Karpas-422 (cell line): ENCODE measurements at places on chromosomes 6 and 20. TPM values are rescaled to one million over a fixed set of nuclear protein-coding genes. Genes with fewer than 3 reads are reported as not detected.

- H3K4me1 ChIP-seq: peaks cover 7% of the 10 kb centered on the region; the same call in 1 of the 2 replicates
- no peak for DNase-seq
- no peaks in the 10 kb centered on the region for H3K36me3 ChIP-seq
- H3K27me3 ChIP-seq: no peaks in the 10 kb centered on the region
- no peak overlapping the region for H3K27ac ChIP-seq
- H3K4me3 ChIP-seq: no peak overlapping the region
Measured at GRCh38 chr6:131107151-131107550, 28.1 kb upstream of the AKAP7 start.

- H3K27ac ChIP-seq: no peak overlapping the region
- no peaks in the 10 kb centered on the region for H3K27me3 ChIP-seq
- H3K4me1 ChIP-seq: no peaks in the 10 kb centered on the region
- no peak overlapping the region for H3K4me3 ChIP-seq
Measured at GRCh38 chr6:45626087-45626891, 248.6 kb upstream of the SUPT3H start.

Gene ZKSCAN3
- total RNA-seq: 4.5 and 5.1 TPM in 2 replicates

DNA sequence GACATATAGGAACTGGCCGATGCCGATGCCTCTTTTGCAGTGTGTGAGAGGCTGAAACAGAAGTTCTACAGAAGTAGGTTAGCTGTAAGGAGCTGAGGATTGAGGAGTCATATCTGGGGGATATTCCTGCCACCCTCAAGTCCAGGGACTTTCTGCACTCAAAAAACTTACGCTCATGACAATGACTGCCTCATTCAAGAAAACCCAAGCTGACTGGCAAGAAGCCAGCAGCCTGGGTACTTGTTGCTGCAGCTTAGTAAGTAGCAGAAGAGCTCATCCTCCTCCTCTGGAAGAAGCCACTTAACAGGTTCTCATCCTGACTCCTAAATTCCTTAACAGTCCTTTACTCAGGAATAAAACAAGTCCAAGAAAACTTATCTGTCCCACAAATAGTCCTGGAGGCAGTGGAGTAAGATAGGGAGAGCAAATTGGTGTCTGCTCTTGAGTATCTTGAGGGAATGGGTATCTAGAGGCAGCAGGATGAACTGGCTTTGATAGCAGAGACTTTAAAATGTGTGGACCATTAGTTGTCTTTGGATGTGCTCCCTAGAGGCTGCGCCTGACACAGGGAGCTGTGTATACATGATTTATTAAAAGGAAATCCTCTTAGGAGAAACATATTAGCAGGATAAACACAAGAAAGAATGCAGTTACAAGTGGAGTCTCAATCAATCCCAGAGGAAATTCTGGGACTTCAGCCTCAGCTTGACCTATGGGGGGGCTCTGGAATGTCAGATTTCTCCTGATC, 7.4 kb downstream of the CALHM5 start:
- H3K27me3 ChIP-seq: no peaks in the 10 kb centered on the region
- H3K4me1 ChIP-seq: no peaks in the 10 kb centered on the region
- H3K36me3 ChIP-seq: no peaks in the 10 kb centered on the region
- DNase-seq: no peak

Gene RIPOR2
- 72.1 and 73.8 TPM in 2 replicates for total RNA-seq

Gene ETV7
- not detected in 2 replicates for total RNA-seq

GRCh38 chr6:119043265-119043664, 35.2 kb downstream of the FAM184A start:
- H3K4me3 ChIP-seq: no peak overlapping the region
- H3K36me3 ChIP-seq: no peaks in the 10 kb centered on the region
- DNase-seq: no peak
- H3K27me3 ChIP-seq: no peaks in the 10 kb centered on the region
- H3K27ac ChIP-seq: no peak overlapping the region

Gene UNC5CL
- total RNA-seq: 1.1 and 3.3 TPM in 2 replicates

- H3K27ac ChIP-seq: no peak overlapping the region
- H3K4me1 ChIP-seq: no peaks in the 10 kb centered on the region
- no peaks in the 10 kb centered on the region for H3K36me3 ChIP-seq
- no peak overlapping the region for H3K4me3 ChIP-seq
Measured at GRCh38 chr6:1096967-1097765, 214.7 kb upstream of the FOXQ1 start.

Gene ISM1
- not detected in 2 replicates for total RNA-seq

GRCh38 chr6:24513602-24514001, 18.8 kb downstream of the ALDH5A1 start:
- no peak for DNase-seq
- H3K36me3 ChIP-seq: 0 out of 2 replicates have a peak, but pooled peaks cover 6% of the 10 kb centered on the region
- H3K4me1 ChIP-seq: peaks cover 22% of the 10 kb centered on the region
- no peak overlapping the region for H3K27ac ChIP-seq
- H3K27me3 ChIP-seq: no peaks in the 10 kb centered on the region

DNA sequence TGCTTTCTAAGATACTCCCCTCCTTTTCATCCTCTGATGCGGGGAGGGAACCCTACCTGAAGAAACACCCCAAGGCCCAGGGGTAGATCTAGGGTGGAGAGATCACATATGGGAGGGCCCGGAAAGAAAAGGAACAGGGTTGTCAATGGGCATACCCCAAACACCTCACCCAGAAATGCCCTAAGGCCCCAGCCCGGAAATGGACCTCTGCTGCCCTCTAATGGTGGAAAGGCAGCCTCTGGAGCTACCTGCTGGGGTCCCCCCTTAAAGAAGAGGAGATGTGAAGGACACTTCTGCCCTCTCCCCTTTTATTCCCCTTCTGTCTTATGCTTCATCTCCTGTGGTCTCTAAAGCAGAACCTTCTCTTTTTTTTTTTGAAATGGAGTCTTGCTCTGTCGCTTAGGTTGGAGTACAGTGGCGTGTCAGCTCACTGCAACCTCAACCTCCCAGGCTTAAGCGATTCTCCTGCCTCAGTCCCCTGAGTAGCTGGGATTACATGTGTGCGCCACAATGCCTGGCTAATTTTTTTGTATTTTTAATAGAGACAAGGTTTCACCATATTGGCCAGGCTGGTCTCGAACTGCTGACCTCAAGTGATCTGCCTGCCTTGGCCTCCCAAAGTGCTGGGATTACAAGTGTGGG, 458 bp upstream of the ARMC12 start:
- H3K27ac ChIP-seq: no peak overlapping the region
- peaks cover 27% of the 10 kb centered on the region for H3K4me1 ChIP-seq
- no peaks in the 10 kb centered on the region for H3K27me3 ChIP-seq
- DNase-seq: peak; percentile 94
- H3K4me3 ChIP-seq: no peak overlapping the region

DNA sequence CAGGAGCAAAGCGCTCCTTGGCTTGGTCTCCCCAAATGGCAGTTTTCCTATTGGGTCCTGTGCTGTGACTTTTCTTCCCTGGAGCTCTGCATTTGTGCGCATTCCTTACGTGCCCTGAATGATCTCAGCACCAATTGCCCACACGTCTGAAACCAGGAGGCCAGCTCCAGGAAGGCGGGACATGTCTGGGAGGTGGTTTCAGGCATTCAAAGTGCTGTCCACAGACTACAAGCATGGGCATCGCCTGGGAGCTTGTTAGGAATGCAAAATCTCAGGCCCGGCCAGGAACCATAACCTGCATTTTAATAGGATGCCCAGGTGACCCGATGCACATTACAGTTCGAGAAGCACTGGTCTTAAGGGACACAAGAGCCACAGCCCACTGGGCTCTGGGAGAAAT, 239.6 kb downstream of the ANKRD60 start:
- no peak overlapping the region for H3K4me3 ChIP-seq
- no peaks in the 10 kb centered on the region for H3K36me3 ChIP-seq
- no peak overlapping the region for H3K27ac ChIP-seq
- no peak for DNase-seq
- H3K4me1 ChIP-seq: no peaks in the 10 kb centered on the region
- no peaks in the 10 kb centered on the region for H3K27me3 ChIP-seq

DNA sequence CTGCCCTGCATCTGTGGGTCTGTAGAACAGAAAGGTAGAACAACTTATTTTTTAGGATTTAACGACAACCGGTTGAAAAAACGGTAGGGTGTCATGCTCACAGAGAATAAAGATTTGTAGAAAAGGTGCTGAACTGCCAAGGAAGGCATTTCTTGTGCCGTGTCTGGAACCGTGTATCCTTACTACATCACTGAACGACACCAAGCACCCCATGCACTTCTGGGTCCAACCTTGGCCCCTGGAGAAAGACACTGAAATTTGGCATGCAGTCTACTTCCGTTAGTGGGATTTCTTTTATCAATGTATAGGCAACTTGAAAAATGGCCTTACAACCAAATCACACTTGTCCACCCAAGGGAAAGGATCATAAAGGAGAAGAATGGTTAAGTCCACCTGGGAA, 145.5 kb downstream of the ZMYND8 start:
- H3K4me1 ChIP-seq: no peaks in the 10 kb centered on the region
- no peak for DNase-seq
- no peak overlapping the region for H3K27ac ChIP-seq
- no peak overlapping the region for H3K4me3 ChIP-seq

Gene NXT1
- 36.9 and 51.1 TPM in 2 replicates for total RNA-seq

Gene OR12D3
- total RNA-seq: not detected in 2 replicates

Gene PLCB4
- not detected in 2 replicates for total RNA-seq

GRCh38 chr6:70834520-70834919, 122.3 kb downstream of the B3GAT2 start:
- no peak for DNase-seq
- no peaks in the 10 kb centered on the region for H3K4me1 ChIP-seq
- no peaks in the 10 kb centered on the region for H3K36me3 ChIP-seq
- H3K27me3 ChIP-seq: no peaks in the 10 kb centered on the region
- H3K27ac ChIP-seq: no peak overlapping the region

Gene FAM184A
- 0.72 and 8.4 TPM in 2 replicates for total RNA-seq

- DNase-seq: peak; percentile 93
- H3K4me1 ChIP-seq: peaks cover 3% of the 10 kb centered on the region
- no peaks in the 10 kb centered on the region for H3K27me3 ChIP-seq
Measured at GRCh38 chr20:1965520-1966351, 28.1 kb downstream of the PDYN start.

DNA sequence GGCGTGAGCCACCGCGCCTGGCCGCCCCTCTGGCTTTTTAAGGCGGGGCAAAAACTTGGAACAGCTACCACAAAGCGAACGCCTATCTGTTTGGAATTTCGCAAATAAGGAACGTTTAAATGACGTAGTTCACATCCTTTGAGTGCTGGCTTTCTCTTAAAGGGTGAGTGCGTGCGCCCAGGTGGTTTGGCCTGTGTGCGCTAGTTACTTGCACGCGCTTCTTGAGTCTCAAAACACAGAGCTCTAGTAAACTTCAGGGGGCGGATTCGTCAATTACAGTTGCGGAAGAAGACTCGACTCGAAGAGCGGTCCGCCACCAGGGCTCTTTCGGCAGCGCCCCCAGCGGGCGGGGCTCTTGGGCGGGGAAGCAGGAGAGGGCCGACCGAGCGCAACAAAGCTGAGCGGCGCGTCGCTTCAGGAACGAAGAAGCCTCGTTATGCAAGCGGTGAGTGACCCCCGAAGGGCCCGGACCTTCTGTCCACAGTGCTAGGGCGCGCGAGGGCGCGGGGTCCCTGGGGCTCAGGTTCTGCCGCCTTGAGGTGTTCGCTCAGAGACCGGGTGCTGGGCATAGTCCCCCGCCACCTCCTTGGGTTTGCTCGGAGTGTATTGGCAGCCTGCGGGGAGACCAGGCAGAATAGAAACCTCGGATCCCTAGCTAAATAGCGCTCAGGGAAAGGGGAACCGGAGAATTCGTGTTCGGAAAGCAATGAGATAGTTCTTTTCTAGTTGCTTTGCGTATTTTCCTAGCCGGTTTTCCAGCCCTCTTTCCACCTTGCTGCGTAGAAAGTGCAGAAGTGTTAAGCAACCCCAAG, at the start of gene SYCP2L:
Gene SYCP2L (plus strand): TSS at position 362 of the 812 bp plus-strand sequence. CDS start 75 bp downstream, at position 437.
- H3K4me3 ChIP-seq: no peak within 1 kb of the TSS
- no peaks in the 10 kb centered on the region for H3K27me3 ChIP-seq
- no peak within 1 kb of the TSS for H3K27ac ChIP-seq
- no peaks in the 10 kb centered on the region for H3K36me3 ChIP-seq
- DNase-seq: no peak

Gene C6orf15
- not detected in 2 replicates for total RNA-seq
